ENCODE measurements at places on chromosomes 4 and X.

DNA sequence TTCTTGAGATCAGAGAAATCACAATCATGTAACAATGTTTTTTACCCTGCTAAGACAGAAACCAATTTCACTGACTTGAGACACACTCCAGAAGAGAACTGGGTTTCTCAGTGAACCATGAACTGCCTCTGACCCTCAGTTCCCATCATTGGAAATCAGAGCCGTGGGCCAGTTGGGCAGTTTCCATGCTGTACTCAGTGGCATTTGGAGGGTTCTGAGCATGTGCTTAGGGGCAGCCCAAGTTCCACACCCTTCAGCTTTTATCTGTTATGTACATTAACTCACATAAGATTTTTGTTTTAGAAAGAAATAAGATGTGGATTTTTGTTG lies 77.9 kb downstream of the BTC start:
- no peak for DNase-seq

DNA sequence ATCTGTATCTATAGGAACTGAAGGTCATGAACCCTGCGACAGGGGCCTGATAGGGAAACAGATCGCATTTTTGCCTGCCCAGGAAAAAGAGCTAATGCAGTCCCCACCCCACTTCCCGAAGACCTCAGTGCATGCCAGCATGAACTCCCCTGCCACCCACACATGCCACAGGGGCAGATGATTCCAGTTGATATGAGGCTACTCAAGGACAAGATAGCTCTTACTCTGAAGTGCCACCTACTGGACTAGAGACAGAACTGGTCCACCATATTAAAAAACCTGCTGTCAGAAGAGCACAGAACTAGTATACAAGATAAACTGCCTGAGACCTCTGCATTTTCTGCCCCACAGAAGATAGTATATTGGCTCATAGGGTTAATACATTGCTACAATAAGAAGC lies 68.0 kb downstream of the YIPF7 start:
- DNase-seq: no peak

- DNase-seq: no peak
Observed at GRCh38 chr4:181908168-181908567, 335.0 kb upstream of the TENM3 start.

- no peak for DNase-seq
Observed at GRCh38 chr4:107857741-107858140, 33.0 kb downstream of the SGMS2 start.

DNA sequence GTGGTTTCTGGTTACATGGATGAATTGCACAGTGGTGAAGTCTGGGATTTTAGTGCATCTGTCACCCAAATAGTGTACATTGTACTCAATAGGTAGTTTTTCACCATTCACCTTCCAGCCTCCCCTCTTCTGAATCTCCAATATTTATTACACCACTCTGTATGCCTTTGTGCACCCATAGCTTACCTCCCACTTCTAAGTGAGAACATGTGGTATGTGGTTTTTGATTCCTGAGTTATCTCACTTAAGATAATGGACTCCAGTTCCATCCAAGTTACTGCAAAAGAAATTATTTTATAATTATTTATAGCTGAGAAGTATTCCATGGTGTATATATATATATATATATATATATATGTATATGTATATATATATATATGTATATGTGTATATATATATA lies 155.8 kb downstream of the HHIP start:
- DNase-seq: no peak

DNA sequence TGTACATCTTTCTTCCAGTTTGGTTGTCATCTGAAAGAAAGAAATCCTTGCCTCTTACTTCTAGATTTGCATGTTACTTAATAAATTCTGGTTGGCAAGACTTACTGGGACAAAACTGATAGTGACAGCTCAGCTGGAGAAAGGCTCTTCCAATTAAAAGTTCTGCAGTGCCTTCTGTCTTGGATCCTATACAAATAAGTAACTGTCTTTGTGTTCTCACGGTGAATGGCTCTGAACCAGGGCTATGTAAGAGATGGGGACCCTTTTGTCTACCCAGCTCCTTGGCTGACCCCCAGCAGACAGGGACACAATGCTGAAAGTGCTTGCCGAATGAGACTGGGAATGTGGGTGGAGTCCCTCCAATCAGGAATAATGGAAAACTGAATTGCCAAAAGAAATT lies 89.5 kb downstream of the AASDH start:
- no peak for DNase-seq

GRCh38 chr4:11072999-11073398 lies 355.7 kb downstream of the HS3ST1 start:
- no peak for DNase-seq

DNA sequence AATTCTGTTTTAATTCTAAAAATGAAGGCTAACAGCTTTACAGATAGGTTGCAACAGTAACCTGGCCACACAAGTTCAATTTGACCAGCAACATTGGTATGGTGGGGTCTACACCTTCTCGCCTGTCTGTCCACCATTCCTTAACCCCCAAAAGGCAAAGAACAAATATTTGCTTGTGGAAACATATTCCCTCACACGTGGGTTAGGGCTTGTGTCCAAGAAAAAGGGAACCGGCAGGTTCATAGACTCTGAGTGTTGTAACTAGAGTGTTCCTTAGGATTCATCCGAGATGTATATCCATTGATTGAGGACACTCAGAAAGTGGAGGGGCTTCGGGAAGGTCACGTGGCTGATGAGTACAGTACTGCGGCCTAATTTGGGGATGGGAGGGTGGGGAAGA lies 54.1 kb downstream of the C4orf51 start:
- no peak for DNase-seq

- DNase-seq: no peak
Observed at GRCh38 chr4:128538111-128538882, 250.7 kb upstream of the PGRMC2 start.

DNA sequence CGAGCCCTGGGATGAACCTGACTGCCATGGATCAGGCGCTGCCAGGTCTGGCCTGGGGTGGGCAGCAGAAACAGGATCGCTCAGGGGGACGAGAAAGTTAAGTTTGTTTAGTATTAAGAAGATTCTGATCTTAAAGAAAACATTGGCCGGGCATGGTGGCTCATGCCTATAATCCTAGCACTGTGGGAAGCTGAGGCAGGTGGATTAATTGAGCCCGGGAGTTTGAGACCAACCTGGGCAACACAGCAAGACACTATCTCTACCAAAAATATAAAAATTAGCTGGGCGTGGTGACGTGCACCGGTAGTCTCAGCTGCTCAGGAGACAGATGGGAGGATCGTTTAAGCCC lies 696 bp upstream of the FLNA start:
- no peak for DNase-seq

DNA sequence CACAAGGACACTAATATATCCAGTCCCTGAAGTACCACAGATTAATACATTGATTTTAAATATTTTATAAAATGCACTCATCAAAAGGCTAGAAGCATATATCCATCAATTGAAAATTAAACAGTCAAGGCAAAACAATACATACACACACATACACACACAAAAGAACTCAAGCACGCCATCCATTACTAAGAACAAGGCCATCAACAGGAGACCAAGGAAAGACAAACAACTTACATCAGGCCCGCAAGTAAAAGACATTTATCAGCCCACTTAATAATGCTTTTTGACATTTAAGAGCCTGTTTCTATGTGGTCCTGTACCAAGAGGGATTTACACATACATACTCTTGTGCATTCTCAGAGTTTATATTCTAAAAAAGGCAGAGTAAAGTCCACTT lies 50.0 kb upstream of the ZNF827 start:
- DNase-seq: no peak

- DNase-seq: no peak
Observed at GRCh38 chr4:10173754-10174749, 57.5 kb upstream of the WDR1 start.

GRCh38 chr4:3452376-3452775 lies 10.6 kb downstream of the HGFAC start:
- DNase-seq: no peak

DNA sequence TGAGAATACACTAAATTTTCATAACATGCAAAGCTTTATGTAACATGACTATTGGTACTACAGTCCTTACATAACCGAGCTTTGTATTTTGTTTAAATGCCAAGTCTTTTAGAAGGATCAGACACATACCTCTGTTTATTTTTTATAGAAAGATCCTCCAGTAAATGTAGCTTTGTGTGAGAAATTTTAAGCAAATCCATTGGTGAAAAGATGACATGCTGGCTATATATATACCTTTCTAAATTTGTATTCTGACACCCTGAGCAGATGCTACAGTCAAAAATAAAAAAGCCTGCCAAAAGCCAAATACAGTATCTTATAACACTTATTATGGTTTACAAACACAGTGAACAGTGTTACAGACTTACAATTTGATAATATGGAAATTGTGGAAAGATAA lies at the start of gene YIPF7:
Gene YIPF7 (minus strand): TSS at position 201 of the 400 bp plus-strand sequence. CDS start 1,525 bp downstream, outside the sequence.
- DNase-seq: no peak

GRCh38 chr4:75371915-75372314 lies 142.3 kb downstream of the RCHY1 start:
- DNase-seq: no peak

DNA sequence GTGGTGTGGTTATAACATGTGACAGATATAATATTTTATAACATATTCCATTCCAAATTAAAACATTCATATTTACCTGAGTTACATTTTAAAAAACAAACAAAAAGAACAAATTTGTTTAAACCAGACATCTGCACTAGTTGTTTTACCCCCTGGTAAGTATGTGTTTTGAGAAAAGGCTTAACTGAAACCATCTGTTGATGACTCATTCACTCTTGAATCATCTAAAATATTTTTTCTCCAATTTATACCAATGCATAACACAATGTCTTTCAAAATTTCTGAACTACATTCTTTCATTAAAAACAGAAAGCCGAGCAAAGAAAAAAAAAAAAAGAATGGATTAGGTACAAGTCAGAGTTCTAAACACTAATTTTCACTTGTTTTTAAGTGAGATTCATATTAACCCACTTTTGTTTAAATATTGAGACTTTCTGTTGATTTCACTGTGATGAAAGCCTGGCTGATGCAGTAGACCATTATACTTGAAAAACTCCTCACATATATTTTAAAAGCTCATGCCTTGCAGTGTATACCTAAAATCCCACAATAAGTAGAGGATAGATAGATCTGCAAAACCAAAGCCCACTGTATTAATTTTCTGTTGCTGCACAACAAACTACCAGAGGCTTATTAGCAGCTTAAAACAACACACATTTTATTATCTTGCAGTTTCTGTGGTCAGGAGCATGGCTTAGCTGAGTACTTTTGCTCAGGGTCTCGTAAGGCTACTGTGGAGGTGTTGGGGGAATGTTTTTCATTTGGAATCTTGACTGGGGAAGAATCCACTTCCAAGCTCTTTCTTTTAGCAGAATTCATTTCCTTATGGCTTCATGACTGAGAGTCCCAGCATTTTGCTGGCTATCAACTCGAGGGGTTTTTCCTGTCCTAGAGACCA lies 221.5 kb downstream of the PCDH18 start:
- DNase-seq: no peak

GRCh38 chr4:149997881-149998421 lies 80.3 kb upstream of the DCLK2 start:
- DNase-seq: no peak

DNA sequence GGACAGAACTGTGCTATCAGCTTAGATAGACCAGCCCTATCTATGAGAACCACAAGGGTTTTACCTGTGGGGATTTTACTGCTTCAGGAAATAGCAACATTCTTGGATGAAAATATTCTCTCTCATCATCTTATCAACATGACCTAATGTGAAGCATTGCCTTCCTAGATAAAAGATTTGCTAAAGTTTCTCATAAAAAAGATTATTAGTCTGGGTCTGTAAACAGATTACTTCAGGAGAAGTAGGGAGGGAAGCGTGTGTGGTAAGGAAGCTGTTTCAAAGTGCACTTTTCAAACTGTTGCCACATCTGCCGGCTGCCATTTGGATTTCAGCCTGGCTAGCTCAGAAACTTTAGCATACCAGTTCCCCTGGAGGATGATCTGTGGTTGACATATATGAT lies at the start of gene NOX1:
Gene NOX1 (minus strand): TSS at position 35 of the 400 bp plus-strand sequence. CDS start 220 bp downstream, outside the sequence.
- DNase-seq: no peak

DNA sequence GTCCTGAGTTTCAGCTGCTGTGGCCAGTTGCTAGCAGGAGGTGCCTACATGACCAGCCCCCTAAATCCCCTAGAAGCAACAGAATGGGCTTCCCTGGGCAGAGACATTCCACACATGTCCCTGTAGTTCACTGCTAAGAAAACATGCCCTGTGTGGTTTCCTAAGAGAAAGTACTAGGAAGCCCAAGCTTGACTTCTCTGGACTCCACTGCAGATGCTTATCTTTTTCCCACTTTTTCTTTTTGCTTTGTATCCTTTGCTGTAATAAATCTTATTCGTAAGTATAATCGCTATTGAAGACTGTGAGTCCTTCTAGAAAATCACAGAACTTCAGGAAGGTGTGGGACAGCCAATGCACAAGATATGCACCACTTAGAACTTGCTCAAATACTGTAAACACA lies 15.6 kb downstream of the RPGR start:
- no peak for DNase-seq

DNA sequence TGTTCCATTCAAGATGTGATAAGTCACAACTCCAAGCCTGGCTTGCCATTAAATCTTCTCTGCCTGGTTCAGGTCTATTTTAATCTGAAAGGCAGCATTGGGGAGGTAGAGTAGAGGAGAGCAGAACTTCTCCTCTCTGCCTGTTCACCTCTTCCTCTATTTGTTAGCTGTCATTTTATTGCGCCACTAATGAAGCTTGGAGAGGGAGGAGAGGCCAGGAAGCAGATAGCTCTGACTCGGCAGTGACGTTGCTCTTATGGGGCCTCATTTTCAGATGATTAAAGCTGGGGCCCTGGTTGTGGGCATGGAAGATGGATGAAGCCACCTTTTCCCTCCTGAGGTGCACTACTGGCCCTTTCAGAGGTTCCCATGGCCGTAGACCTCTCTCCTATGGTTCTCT lies 207.3 kb downstream of the MID1IP1 start:
- no peak for DNase-seq

- DNase-seq: no peak
Observed at GRCh38 chrX:8089141-8089540, 81.9 kb downstream of the VCX2 start.

GRCh38 chr4:104519588-104519987 lies 24.9 kb upstream of the CXXC4 start:
- DNase-seq: no peak

- no peak for DNase-seq
Observed at GRCh38 chr4:124945422-124945821, 232.9 kb upstream of the ANKRD50 start.

DNA sequence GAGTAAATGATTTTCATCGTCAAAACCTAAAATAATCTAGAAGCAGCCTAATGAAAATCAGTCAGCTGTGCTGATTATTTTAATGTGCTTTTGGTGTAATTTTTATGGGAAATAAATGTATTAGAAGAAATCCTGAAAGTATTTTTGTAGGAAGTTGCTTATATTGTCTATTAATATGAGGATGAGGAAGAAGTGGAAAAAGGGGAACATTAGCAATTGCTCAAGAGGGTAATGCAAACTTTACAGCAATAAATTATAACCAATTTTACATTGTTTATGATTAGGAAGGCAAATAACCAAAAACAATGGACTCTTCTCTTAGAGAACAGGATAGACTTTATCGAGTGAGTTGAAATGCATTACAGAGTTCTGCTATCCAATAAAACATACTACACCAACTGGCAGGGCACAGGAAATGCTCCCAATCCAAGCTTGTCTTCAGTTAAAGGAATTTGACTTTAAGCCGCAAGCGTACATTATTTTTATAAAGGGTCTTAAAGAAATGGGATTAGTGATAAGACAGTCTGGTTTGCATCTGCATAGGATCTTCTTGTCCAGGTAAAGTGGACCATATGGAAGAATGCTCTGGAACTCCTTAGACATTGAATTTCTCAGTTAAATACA lies 374.8 kb downstream of the PDGFC start:
- no peak for DNase-seq

All from memory B cell (primary cell).